ENCODE measurements at places on chromosomes 4 and X.

DNA sequence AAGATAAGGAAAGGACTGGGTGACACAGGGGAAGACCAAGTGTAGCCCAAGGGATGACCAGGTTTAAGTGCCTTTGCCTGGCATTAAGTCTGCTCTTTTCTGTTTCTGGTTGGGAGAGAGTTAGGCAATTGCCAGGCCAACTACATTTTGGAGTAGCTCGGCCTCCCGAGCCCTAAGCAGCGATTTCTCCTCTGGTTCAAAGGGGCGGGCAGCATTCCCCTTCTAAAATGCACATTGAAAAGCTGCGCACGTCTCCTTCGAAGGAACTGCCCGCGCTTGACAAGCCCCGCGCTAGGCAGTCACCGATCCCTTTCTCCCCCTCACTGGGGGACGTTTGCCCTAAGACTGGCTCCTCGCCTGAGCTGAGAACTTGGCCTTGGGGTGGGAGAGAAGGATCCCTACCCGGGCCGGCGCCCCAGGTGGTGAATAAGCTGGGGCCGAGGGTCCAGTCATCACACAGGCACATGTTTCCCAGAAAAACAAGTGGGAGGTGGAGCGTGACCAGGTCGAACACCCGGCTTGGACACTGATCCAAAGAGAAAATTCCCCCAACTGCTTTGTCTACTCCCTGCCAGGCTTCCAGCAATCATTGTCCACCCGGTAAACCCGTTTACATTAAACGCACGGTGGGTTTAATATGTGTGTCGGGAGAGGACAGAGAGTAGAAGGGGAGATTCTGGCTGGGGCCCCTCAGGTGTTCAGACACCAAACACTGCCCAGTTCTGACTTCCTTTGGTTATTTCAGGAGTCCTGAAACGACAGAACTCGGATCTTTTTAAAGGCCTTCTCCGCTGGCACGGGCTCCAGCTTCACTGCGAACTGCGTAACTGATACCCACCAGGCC is 4.0 kb downstream of the ARX start:
- DNase-seq = no peak

- no peak for DNase-seq
Measured at GRCh38 chrX:44317181-44317580, 26.3 kb downstream of the EFHC2 start.

DNA sequence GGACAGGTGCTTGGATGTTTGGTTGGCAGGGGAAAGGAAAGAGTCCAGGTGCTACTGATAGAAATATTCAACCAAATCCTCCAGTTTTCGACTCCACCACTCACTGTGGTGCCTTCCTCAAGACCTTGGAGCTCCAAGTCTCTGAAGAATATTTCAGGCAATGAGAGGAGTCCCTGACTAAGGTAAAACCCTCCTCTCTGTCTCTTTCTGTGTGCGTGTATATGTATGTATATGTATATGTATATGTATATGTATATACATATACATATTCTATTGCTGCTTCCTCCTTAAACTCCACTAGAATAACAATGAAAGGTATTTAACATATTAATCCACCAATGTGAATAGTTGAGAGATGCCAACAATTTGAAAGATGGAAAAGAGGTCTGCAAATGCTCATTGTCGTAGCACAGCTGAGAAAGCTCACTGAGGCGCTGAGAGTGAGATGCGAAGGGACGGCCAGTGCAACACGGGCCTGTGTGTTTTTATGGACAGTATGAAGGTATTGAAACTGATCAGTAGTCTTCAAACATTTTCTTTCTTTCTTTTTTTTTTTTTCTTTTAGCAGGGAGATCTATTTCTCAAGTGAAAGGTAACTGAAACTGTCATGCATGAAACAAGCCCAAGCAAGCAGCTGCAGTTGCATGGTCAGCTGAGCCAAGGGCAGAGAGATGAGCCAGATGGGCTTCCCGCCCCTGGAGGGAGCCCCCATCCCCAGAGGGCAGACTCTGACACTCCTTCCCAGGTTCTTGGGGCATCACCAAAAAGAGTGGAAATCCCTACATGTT is 41.1 kb upstream of the HS3ST1 start:
- no peak for DNase-seq

- no peak for DNase-seq
Measured at GRCh38 chr4:10673817-10674369, 10.7 kb downstream of the CLNK start.

- no peak for DNase-seq
Measured at GRCh38 chr4:171846232-171846631, 33.0 kb downstream of the GALNTL6 start.

- no peak for DNase-seq
Measured at GRCh38 chr4:147754037-147754445, 22.2 kb downstream of the ARHGAP10 start.

DNA sequence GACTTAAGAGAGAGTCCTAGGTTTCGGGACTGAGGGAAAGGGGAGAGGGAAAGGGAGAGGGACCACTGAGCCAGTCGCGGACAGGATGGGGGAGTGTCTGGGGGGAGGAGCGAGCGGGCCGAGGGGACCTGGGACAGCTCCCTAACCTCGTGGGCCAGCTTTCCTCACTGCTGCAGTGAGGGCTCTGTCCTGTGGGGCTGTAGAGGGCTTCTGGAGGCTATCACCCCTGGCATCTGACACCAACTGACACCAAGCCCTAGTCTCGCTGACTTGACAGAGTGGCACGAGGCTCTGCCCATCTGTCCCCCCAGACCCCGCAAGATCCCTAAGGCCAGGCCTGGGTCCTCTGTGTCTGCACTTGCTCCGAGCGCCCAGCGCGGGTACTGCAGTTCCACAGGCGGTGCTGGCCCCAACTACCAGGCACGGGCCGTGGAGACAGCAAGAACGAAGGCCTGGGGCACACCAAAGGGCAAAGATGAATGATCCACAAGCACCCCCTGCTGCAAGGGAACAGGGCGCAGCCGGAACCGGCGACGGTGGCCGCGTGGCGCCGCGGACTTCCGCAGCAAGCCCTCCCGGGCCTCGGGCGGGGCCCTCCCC is 465 bp downstream of the HAUS7 start:
- no peak for DNase-seq

GRCh38 chrX:103608306-103608963 is 672 bp downstream of the TCEAL3 start:
- no peak for DNase-seq

GRCh38 chr4:86452422-86452891 is 92.6 kb upstream of the MAPK10 start:
- no peak for DNase-seq

DNA sequence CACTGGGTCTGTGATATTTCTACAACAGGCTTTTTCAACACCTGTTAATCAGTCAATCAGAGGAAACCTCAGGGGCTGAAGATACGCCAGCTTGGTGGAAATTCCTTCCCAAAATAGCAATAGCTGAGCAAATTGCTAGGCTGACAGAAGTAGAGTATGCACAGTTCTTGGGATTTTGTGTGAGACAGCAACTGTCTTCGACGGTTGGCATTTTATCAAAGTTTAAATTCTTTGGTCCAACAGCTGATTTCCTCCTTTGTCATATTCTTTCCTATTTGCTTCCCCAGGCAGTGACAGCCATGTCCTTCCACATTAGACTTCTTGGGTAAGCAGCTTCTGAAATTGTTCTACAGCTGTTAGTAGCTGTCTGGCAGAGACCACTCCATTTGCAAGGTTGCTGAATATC is 8.0 kb upstream of the PALLD start:
- DNase-seq = peak; percentile 54

DNA sequence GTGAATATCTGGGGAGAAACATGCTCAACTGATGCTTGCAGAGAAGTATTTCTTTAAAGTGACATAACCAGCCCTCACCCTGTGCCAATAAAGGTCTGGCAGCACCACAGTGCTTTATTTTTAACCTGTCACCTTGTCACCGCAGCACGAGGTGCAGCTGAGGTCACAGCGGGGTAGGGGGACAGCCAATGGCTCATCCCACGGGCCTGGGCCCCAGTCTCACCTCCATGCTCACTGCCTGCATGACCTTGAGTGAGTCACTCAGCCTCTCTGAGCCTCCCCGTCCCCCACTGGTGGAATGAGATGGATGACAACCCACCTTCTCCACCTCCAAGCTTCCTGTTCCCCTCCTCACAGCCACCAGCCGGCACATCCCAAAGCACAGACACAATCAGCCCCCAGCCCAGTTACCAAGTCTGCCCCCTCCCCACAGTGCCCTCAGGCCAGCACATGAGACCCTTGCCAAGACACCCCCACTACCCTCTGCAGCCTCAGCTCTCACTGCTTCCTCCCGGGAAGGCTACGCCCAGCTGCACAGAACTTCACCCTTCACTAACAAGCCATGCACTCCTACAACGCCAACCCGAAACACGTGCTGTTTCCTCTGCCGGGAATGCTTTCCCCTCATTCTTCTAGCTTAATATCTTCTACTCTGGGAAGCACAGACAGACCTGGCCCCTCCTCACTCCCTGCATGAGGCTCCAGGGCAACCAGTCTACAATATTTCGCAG is 24.9 kb upstream of the MAN2B2 start:
- no peak for DNase-seq

GRCh38 chr4:3335385-3335784 is 42.6 kb downstream of the RGS12 start:
- no peak for DNase-seq

- no peak for DNase-seq
Measured at GRCh38 chr4:130288576-130288975, 1192.6 kb downstream of the C4orf33 start.

GRCh38 chr4:22515145-22515887 is 550 bp downstream of the ADGRA3 start:
- DNase-seq = peak; percentile 70

GRCh38 chrX:101208152-101208905 is 11.3 kb upstream of the DRP2 start:
- no peak for DNase-seq

DNA sequence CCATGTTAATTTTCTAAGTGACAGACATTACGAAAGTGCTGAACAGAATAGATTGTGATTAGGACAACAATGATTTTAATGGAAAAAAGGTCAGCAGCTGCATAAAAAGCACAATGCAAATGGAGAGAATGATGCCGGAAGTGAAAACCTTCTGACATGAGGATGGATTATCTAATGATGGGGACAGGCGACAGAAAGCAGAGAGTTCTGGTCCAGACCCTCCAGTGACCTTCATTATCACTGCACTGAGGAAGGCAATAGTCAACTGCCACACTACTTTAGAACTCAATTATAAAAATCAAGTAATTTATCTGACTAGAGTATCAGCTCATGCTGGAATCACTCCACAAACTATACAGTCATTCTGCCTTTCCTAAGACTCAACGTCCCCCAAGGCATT is 746.1 kb upstream of the EPHA5 start:
- no peak for DNase-seq

- no peak for DNase-seq
Measured at GRCh38 chr4:138967313-138967712, 48.3 kb upstream of the NOCT start.

DNA sequence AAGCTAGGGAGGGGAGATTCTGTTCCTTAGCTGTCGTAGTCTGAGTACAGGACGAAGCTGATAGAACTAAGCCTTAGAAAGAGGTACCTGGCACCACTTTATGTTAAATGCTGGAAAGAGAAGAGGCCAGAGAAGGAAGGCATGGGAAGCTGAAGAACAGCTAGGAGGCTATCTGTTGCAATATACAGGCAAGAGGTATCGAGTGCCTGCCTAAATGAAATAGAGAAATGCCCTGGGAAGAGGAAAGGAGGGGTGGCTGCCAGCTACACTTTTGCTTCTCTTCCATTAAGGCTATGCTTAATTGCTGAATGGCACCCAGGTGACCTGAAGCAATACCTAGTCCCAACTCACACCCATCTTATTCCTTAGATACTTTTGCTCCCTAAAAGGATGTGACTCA is 380.4 kb upstream of the FGF13 start:
- DNase-seq = no peak

- DNase-seq = peak; percentile 89
Measured at GRCh38 chr4:76624241-76624681, 189.2 kb downstream of the SHROOM3 start.

- DNase-seq = no peak
Measured at GRCh38 chr4:105147016-105147552, 408 bp downstream of the TET2 start.

GRCh38 chr4:53763813-53764597 is 172.7 kb upstream of the LNX1 start:
- no peak for DNase-seq

DNA sequence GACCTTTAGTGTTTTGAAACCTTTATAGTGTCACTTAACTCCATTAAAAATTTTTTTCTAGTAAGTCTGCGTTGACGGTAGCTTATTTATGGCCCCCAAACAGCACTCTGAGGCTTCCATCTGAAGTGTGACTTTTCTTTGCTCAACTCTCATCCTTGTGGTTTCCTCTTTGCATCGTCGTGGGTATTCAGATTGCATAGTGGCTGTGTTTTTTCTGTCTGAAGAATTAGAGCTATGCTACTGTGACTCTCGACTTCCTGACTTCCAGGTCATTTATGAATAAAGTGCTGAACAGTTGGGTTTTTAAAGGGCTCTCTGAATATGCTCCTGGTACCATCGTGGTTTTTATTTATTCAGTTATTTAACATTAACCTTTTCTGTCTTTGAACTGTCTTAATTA is 44.9 kb downstream of the JADE1 start:
- no peak for DNase-seq

DNA sequence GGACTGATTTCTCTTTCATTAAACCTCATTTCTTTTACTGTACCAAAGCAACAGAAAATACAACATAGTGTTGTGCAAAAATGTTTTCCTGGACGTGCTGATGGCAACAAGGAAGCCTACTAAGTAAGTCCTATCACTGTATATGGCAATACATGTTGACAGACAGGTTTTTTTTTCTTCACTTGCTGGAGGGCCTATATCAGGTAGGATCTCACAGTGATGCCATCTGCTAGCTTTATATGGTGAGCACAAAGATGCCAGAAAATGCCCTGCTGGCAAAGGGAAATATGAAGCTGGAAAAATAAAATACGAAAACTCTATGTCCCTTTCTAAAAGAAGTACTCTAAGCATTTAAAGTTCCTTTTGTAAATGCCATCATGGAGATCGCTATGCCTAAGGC is 119.0 kb upstream of the PDLIM3 start:
- DNase-seq = no peak

DNA sequence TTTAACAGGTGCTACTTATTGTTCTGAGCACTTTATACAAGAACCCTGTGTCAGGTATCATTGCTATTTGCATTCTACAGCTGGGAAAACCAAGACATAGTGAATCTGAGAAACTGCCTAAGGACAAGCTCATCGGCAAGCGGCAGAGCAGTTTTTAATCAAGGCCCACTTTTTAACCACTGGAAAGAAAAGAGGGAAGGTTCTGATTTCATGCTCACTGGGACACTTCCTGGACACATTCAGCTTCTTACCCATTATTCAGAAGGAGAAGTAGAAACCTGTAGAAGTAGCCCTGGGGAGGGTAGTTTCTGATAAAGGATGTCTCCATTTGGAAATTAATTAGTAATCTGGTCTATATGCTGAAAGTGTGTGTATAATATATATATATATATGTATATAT is 2.5 kb upstream of the LNX1 start:
- DNase-seq = no peak

- DNase-seq = no peak
Measured at GRCh38 chrX:152818356-152818755, 12.2 kb downstream of the CETN2 start.

DNA sequence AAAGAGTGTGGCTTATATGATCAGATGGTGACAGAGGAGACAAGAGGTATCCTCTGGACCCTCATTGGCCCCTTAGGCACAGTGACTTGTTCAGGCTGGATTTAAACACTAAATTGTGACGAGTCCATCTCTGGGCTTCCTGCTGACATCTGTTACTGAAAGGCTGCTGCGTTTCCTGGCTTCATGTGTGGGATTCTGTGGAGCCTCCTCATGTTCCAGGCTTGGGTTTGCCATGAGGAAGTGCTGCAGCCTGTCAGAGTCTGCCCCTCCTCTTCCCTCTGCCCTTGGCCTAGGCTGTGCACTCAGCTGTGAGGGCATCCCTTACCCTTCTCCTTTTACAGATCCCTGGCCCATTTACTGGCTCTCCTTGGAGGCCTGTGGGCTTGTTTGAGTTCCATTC is 159.1 kb upstream of the TTC29 start:
- no peak for DNase-seq
